ENCODE measurements at places on chromosomes 1 and 21.
A peak's percentile ranks its signal among the peaks of the same experiment; 100 is the strongest.

- no peak for DNase-seq
Observed at GRCh38 chr1:186564582-186564981, 103.7 kb upstream of the PDC start.

GRCh38 chr1:211258310-211258755 lies 833 bp upstream of the RCOR3 start:
- peak; percentile 25 for DNase-seq

- no peak for DNase-seq
Observed at GRCh38 chr1:178659789-178660208, 65.2 kb upstream of the RALGPS2 start.

- no peak for DNase-seq
Observed at GRCh38 chr1:39489567-39490239, 1.7 kb upstream of the BMP8A start.

- no peak for DNase-seq
Observed at GRCh38 chr1:100510451-100510850, 27.5 kb upstream of the GPR88 start.

- DNase-seq: no peak
Observed at GRCh38 chr1:54547601-54548388, at the start of gene ACOT11. Gene ACOT11, plus strand, starts transcription at chr1:54548228. Its CDS starts 82 bp downstream, at chr1:54548310.

DNA sequence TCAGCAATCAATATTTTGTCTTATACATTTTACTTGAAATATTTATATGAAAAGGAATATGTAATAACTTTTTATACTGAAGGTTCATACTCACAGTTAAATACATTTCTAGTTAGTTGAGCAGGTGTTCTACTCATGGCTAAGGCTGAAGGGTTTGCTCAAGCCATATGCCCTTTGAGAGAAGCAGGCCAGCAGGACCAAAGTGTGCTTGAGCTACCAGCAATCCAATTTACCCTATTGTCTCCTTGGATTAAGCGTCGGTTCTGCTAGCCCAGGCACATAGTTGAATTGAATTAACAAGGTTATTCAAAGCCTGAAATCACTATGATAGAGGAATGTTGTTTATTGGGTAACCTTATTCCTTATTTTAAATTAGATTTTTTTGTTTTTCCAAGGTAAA lies 151.5 kb upstream of the BACE2 start:
- DNase-seq: no peak

- DNase-seq: no peak
Observed at GRCh38 chr1:209723756-209724693, 19.4 kb downstream of the HSD11B1 start.

DNA sequence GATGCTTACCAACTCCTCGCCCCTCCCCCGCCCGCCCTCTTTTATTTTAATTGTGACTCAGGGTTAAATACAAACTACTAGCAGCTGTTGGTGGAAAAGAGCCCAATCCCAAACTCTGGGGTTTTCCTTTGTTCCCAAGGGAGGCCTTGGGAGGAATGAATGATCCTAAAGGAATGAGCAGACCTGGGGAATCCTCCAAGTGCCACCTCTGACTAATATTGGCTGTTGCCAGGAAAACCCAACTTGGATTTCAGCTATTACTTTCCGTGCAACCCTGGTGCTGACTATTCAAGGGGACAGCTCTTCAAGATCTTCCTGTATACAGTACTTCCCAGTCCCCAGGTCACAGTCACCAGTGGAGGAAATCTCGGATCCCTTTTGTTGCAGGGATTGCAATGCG lies 1.3 kb upstream of the S100A10 start:
- no peak for DNase-seq

- no peak for DNase-seq
Observed at GRCh38 chr1:26276432-26276838, 3.5 kb upstream of the SH3BGRL3 start.

DNA sequence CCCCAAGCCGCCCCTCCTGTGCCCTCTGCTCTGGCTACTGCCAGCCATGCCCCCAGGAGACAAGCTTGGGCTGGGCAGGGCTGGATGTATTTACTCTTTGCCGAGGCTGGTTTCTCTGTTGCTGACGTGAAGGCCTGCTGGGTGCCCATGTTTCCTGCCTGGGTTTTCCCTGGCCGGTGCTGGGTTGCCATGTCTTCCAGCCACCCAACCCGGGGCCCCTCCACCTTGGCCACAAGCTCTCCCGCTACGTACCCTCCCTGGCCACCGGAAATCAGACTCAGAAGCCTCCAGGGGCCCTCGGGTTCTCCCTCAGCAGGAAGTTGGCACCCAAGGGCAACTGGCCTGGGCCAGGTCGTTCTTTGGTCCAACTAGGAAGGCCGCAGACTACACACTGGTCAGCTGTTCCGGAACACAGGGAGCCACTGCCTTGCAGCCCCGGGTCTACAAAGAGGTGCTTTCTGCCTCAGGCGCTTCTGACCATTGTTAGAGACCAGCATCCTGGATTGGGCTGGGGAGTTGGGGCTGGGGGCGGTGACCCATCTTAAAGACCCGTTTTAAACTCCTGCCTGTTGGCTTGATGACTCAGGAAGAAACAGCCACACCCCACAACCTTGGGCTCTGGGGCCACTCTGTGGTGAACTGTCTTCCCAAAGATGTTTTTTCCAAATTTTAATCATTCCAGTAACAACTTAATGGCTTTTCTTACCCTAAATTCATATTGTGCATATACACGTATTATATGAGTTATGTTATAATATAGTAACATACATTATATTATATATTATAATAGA lies 71.2 kb upstream of the RUNX3 start:
- DNase-seq: no peak

GRCh38 chr1:43446881-43447835 lies 6.6 kb downstream of the HYI start:
- no peak for DNase-seq

GRCh38 chr1:175830500-175830899 lies 87.1 kb upstream of the TNR start:
- no peak for DNase-seq

GRCh38 chr1:14725695-14726094 lies 127.2 kb downstream of the KAZN start:
- DNase-seq: no peak

Data from stimulated activated CD8-positive, alpha-beta memory T cell treated with anti-CD3 and anti-CD28 coated beads, Interleukin-15, amount 100 ng/mL, for 1 hour (primary cell).